ENCODE measurements at places on chromosomes 5 and 9. TPM values are rescaled to one million over a fixed set of nuclear protein-coding genes. Genes with fewer than 3 reads are reported as not detected.

COL5A1 gene
- polyA plus RNA-seq = 770 TPM

SOX30 gene
- 0.23 TPM for polyA plus RNA-seq

FOXD4L5 gene
- 0.40 TPM for polyA plus RNA-seq

PCDHGA7 gene
- polyA plus RNA-seq = 1.4 TPM

HTR1A gene
- polyA plus RNA-seq = not detected

EGFLAM gene
- 41.6 TPM for polyA plus RNA-seq

BARHL1 gene
- not detected for polyA plus RNA-seq

TNC gene
- 43.8 TPM for polyA plus RNA-seq

SEMA6A gene
- polyA plus RNA-seq = 43.7 TPM

SPATA31A3 gene
- polyA plus RNA-seq = not detected

CRB2 gene
- 0.12 TPM for polyA plus RNA-seq

CDC20B gene
- polyA plus RNA-seq = 0.13 TPM

PCAT7 gene
- polyA plus RNA-seq = 2.2 TPM

DRD1 gene
- 0.15 TPM for polyA plus RNA-seq

C9orf50 gene
- not detected for polyA plus RNA-seq

SPATA6L gene
- 0.50 TPM for polyA plus RNA-seq

FRMPD1 gene
- 6.1 TPM for polyA plus RNA-seq

ADAMTS19 gene
- polyA plus RNA-seq = 21.9 TPM

PDZD2 gene
- polyA plus RNA-seq = 12.4 TPM

PCDHB10 gene
- 4.9 TPM for polyA plus RNA-seq

SLC1A3 gene
- 24.1 TPM for polyA plus RNA-seq

TMC1 gene
- 0.67 TPM for polyA plus RNA-seq

AGXT2 gene
- polyA plus RNA-seq = not detected

TMEM252 gene
- 0.75 TPM for polyA plus RNA-seq

GABRA1 gene
- not detected for polyA plus RNA-seq

SLC4A9 gene
- not detected for polyA plus RNA-seq

ARID3C gene
- polyA plus RNA-seq = not detected

HSD17B4 gene
- polyA plus RNA-seq = 93.1 TPM

SPINK13 gene
- polyA plus RNA-seq = not detected

RBM22 gene
- 37.6 TPM for polyA plus RNA-seq

OR1J1 gene
- polyA plus RNA-seq = not detected

MARCOL gene
- polyA plus RNA-seq = not detected

CSF1R gene
- polyA plus RNA-seq = 30.9 TPM

SOWAHA gene
- polyA plus RNA-seq = 0.12 TPM

BRD8 gene
- polyA plus RNA-seq = 44.4 TPM

PTGES2 gene
- polyA plus RNA-seq = 39.3 TPM

HRCT1 gene
- 0.84 TPM for polyA plus RNA-seq

ENTREP1 gene
- polyA plus RNA-seq = 22.6 TPM

IL3 gene
- polyA plus RNA-seq = not detected

PTGER4 gene
- polyA plus RNA-seq = 8.2 TPM

GARNL3 gene
- polyA plus RNA-seq = 14.6 TPM

ITK gene
- polyA plus RNA-seq = 0.69 TPM

PKD2L2 gene
- 0.28 TPM for polyA plus RNA-seq

TMEM171 gene
- 0.38 TPM for polyA plus RNA-seq

SLF1 gene
- polyA plus RNA-seq = 8.8 TPM

HSPB3 gene
- polyA plus RNA-seq = 129 TPM

SLC1A1 gene
- 0.29 TPM for polyA plus RNA-seq

MEGF10 gene
- polyA plus RNA-seq = 30.9 TPM

IFNA21 gene
- polyA plus RNA-seq = not detected

NFIB gene
- polyA plus RNA-seq = 107 TPM

NDST1 gene
- polyA plus RNA-seq = 49.8 TPM

BTNL8 gene
- polyA plus RNA-seq = not detected

TSSK1B gene
- not detected for polyA plus RNA-seq

CDC42SE2 gene
- 27.0 TPM for polyA plus RNA-seq

RLN1 gene
- polyA plus RNA-seq = 0.71 TPM

GPR151 gene
- polyA plus RNA-seq = not detected

FOXD4L6 gene
- polyA plus RNA-seq = not detected

NEUROG1 gene
- polyA plus RNA-seq = not detected

PCDHGC3 gene
- 120 TPM for polyA plus RNA-seq

Data from muscle of back (tissue), 13 donors.